Heart right ventricle (tissue), 16 donors: ENCODE measurements at places on chromosomes 5 and 9.

GRCh38 chr5:128406803-128407202 lies 131.2 kb downstream of the FBN2 start:
- no peak for DNase-seq

GRCh38 chr9:76200315-76200714 lies 193.9 kb downstream of the RFK start:
- DNase-seq, result no peak

DNA sequence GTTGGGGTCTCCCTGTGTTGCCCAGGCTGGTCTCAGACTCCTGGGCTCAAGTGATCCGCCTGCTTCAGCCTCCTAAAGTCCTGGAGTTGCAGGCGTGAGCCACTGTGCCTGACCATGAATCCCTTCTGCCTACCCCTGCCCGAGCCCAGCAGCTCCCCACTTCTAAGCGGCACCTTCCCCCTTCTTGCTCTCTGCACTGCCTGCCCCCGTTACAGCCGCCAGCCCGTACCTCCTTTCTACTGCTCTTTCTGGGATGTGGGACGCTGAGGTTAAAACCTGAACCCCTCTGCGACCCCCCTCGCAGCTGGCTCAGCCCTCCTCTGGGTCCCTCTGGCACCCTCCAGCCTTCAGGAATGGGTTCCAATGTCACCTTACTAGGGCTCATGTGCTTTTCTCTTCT lies 249.6 kb downstream of the PBX3 start:
- DNase-seq, result no peak

DNA sequence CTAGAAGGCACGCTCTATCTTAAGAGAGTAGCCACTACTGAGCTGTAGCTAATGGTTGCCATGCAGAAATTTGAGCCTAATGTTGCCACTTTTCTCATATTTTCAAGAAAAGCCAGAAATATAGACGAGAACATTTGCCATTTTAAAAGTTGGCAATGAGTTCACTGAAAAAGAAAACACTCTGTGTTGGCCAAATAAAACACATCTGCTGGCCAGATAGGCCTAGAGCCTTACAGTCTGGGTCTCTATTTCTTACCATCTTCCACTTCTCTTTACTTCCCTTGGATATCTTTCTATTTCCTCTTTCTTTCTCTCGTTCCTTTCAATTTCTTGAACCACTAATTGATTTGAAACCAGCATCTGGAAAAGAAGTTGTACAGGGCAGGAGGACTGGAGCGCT lies 36.6 kb upstream of the VCAN start:
- DNase-seq, result no peak

GRCh38 chr5:109413458-109413857 lies 3.7 kb upstream of the PJA2 start:
- no peak for DNase-seq

GRCh38 chr9:121266356-121266755 lies 1.6 kb upstream of the GSN start:
- DNase-seq, result no peak

DNA sequence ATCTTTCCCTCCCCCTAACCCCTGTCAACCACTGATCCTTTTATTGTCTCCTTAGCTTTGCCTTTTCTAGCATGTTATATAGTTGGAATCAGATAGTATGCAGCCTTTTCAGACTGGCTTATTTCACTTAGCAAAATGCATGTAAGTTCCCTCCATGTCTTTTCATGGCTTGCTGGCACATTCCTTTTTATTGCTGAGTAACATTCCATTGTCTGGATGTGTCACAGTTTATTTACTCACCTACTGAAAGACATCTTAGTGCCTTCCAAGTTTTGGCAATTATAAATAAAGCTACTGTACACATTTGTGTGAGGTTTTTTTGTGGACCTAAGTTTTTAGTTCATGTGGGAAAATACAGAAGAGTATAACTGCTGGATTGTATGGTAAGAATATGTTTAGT lies 230.1 kb downstream of the PBX3 start:
- no peak for DNase-seq

DNA sequence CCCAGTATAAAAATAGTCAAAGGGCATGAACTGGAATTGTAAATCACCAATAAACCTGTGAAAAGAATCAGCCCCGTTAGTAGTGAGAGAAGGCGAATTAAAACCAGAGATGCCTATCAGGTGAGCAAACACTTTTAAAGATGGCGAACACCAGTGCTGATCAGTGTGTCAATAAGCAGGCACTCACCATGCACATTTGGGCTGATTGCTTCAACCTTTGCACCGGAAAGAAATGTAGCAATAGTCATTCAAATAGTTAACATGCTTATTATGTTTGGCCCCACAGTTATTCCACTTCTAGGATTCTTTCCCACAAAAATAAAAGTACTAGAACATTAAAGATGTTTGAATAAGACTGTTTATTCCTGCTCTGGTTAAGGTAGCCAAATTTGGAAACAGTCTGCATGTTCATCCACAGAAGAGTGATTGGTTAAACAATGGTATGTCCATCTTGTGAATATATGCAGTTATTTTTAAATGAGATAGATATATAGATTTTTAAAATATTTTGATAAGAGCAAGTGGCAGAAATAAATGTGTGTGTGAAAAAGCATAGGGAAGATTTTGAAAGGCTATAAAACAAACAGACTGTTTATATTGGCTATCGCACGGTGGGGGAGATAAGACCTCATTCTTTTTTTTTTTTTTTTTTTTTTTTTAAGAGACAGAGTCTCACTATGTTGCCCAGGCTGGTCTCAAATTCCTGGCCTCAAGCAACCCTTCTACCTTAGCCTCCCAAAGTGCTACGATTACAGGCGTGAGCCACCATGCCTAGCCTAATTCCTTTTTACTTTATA lies 112.2 kb downstream of the PIP5K1B start:
- no peak for DNase-seq

GRCh38 chr5:88488561-88488960 lies 219.9 kb upstream of the TMEM161B start:
- no peak for DNase-seq

DNA sequence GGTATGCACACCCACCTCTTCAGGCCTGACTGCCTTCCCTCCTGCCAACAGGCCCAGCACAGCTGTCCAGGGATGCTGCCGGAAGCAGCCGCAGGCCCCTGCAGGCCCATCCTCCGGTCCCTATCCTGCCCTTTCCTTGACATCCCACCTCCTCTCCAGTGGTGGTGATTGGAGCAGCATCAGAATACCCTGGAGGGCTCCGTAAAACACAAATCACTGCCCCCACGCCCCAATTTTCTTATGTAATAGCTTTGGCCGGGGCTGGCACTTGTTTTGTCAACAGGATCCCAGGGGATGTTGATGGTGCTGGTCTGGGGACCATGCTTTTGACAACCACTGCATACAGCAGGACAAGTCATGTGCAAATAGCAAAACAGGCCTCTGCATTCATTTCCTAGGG lies 274.5 kb downstream of the GADD45G start:
- no peak for DNase-seq

DNA sequence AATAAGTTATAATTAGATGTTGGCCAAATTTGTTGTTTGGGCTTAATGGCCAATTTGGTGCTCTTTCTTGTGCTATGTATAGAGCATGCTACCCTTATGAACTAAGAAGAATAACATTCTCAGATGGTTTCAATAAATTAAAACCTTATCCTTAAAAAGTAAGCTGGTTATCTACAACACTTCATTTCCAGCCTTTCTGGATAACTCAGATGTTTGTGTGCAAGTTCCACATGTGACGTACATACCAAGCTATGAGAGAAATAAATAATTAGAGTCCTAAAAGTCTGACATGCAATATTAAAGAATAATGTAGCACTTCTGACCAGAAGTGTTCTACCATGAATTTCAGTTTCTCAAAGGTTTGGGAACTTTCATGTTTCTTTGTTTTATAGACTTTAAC lies 11.7 kb downstream of the MTREX start:
- DNase-seq, result no peak

- no peak for DNase-seq
Measured at GRCh38 chr9:129900263-129901027, 65.2 kb downstream of the USP20 start.

DNA sequence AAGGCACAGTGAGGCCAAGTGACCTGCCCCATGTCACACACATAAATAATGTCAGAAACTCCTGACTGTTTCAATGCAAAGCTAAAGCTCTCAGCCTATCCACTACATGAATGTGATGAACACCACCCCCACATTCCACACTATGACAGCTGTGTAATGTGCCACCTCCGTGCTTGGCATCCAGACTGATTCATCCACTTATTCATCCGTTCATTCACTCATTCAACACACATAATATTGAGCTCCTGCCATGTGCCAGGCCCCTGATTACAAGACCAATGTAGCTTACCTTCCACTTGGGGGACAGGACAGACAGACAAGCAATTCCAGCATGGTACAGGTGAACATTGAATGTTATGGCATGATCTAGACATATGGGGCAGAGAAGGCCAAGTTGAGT lies 46.2 kb upstream of the FABP6 start:
- DNase-seq, result no peak

DNA sequence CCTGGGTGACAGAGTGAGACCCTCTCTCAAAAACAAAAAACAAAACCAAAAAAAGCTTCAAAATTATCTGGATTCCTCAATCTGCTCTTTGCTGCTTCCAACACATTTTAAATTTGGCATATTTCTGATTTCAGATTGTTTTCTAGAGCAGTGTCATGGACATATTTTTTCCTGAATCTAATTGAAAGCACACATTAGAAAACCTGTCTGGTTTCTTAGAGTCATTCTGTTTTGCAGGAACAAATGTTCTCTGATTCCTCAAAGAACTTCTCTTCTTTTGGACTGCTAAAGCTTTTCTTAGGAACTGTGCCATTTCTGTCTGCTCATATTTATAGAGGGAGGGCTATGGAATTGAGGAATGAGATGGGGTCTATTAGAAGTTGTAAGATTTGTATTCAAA lies 81.6 kb downstream of the RAI14 start:
- DNase-seq, result no peak

DNA sequence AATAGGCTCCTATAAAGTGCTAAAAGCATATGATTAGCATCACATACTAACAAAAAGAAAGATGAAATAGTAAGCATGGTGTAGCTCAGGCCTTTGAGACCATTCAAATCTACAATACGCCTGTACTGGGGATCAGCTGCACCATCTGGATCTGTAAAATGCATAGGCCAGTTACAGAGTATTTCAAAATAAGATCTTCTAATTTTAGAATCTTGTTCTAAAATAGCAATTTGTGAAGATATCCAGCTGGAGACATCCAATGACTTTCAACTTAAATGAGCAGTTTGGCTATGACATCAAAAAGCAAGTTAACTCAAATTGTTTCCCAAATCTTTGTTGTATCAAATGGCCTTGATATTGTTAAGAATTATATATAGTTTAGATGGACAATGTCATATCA lies 386.3 kb downstream of the MRPS30 start:
- DNase-seq, result no peak

GRCh38 chr5:168073991-168074800 lies 217.2 kb upstream of the WWC1 start:
- DNase-seq, result no peak

GRCh38 chr5:109196823-109197160 lies 213.0 kb downstream of the PJA2 start:
- DNase-seq, result no peak

DNA sequence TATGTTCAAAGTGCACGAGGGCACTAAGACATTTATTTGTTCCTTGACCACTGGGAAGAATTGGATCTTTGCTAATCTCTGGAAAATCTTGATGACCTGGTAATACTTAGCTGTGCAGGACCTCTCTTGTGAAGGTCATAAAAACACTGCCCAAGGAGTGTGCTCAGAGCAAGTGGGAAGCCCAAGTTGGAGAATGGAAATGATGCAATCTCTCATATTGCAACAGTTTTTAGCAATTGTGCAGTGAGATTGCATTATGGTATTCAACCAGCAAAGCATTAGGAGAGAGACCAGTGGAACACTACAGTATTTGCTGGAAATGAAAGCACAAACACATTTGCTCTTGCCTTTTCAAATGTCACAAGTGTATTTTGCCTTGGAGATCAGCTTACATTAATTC lies 34.5 kb downstream of the TXNDC8 start:
- no peak for DNase-seq

DNA sequence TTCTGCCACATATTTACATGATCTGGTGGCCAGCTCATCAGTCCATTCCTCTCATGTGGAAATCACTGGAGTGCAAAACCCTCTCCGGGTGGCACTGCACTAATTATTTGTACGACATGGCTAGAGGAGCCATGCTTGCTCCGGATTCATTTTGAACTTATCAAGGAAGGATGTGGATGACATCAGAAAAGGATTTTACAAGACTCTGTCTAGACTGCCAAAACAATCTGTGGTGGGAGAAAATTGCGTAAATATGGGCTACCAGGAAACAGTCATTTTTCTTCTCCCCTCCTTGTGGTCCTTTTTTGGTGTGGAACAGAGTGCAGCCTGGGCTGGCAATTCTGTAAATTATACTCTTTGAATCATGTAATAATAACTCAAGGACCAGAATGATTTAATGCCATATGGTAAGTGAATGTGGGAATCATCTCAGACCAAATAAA lies 123.4 kb upstream of the IFNE start:
- no peak for DNase-seq

- no peak for DNase-seq
Measured at GRCh38 chr5:163362840-163363371, 74.5 kb upstream of the CCNG1 start.
